ENCODE measurements at places on chromosomes 7 and 10.

DNA sequence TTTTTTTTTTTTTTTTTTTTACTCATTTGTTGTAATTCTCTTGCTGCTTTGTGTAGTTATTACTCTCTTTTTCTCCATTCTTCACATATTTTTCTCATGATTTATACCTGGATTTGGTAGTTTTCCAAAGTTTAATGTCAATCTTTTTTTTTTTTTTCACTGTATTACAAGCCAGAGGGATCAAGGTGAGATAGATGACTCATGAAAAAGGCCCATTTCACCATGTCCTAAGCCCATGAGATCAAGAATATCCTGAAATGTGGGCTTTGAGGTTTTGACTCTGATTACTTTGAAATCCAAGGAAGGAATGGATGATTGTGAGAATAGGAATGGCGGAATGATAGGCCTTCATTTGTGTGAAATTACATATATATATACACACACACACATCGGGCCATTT lies 31.1 kb downstream of the TAX1BP1 start:
- DNase-seq, result no peak

DNA sequence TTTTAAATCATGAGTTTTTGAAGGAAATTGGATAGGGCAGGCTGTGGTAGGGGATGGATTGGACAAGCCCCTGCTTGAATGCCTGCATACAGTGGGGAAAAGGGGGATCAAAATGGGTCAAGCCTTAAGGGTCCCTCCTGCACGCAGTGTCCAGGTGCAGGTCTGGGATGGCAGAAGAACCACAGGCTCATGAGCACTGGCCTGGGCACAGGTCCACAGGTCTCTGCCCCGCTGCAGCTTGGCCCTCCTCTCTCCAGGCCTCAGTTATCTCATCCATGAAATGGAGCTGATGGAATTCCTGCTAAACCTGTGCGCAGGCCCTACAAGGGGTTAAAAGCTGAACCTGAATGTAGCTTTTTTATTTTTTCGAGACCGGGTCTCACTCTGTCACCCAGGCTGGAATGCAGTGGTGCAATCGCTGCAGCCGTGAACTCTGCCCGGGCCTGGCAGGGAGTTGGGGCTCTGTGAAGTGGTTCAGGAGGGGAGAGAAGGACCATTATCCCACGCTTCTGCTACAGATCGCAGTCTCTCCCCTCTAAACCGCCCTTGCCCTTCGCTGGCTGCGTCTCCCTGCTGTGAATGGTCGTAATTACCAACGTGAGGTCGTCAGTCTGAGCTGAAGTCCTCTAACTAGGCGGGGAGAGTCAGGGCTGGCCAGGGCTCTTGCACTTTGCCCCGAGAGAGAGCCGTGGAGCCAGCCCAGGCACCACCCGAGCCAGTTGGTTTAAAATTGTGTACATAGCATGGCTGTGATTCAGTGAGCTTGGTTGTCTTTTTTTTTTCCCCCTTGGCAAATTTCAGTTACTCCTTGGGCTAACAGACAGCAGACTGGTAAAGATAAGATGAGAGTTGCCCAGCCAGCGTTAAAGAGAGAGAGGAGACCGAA lies 77.5 kb upstream of the GTF2I start:
- DNase-seq, result no peak

- no peak for DNase-seq
These were observed 56.0 kb downstream of the ATOH7 start for GRCh38 chr10:68175949-68176348.

GRCh38 chr10:110742801-110743200 lies 98.7 kb downstream of the RBM20 start:
- no peak for DNase-seq

DNA sequence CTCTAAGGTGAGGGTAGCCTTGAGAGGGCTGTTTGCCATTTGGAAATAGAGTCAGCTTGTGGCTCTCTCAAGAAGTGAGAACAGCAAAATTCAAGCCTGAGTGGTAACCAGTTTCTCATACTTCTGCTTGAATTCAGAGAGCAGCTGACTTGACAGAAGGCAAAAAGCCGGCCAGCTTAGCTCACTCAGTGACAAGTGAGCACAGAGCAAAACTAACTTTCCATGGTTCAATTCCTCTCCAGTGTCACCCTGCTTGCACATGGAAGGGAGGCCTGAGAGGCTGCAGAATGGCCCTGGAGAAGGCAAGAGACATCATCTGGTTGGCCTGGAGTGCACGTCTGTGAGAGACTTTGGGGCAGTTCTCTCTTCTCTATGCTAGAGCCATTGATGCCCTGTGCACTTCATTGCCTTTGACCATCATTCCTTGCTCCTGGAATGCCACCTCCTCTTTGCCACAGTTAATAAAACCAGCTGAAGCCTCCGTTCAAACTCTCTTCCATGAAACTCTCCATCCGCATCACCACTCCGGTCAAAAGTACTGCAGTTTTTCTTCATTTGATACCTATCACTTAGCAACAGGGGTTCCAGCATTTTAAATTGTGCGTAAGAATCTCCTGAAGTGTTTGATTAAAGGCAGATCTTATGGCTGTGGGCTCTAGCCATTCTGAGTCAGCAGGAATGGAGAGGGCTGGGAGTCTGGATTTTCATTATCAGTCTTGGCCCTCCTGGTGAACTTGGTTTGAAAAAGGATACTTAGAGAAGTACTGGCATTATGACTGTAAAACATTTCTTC lies 69.8 kb upstream of the PIK3CG start:
- DNase-seq, result no peak

DNA sequence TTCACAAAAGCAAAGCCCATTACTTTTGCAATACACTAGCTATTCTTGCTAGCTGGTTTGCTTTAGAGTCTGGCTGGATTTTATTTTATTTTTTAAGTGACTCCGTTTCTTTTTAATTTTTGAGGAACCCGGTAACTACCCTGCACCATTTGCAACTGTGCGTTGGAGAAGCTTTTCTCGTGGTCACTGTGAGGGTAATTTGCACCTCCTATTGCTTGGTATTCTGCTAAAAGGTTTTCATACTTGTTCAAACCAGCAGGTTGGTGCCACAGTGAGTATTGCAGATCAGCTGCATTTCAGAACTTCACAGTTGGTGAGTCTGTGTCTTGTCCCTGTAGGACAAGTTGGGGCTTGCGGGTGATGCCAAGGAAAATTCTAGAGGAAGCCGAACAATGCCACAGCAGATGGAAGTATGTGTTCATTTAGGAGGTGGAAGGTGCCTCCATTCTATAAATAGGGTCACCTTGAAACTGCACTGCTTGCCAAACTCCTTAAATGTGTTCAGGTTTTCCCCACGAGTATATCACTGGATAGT lies 3.9 kb upstream of the NMT2 start:
- no peak for DNase-seq

GRCh38 chr7:22799633-22800032 lies 23.0 kb downstream of the TOMM7 start:
- DNase-seq, result no peak

DNA sequence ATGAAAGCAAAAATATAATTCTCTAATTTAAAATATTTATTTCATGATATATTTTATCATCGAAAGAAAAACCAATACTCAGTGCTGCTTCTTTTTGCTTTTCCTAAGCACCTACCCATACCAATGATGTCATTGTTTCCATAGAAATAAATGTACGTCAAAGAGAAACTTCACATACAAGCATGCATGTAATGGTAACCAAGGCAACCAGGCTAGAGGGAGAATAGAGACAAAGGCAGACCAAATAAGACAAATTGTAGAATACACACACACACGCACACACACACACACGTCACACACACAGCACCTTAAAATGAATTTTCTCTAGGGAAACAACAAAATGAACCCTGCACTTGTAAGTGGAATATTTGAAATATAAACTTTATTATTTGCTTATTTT lies 75.5 kb downstream of the MACC1 start:
- DNase-seq, result no peak

DNA sequence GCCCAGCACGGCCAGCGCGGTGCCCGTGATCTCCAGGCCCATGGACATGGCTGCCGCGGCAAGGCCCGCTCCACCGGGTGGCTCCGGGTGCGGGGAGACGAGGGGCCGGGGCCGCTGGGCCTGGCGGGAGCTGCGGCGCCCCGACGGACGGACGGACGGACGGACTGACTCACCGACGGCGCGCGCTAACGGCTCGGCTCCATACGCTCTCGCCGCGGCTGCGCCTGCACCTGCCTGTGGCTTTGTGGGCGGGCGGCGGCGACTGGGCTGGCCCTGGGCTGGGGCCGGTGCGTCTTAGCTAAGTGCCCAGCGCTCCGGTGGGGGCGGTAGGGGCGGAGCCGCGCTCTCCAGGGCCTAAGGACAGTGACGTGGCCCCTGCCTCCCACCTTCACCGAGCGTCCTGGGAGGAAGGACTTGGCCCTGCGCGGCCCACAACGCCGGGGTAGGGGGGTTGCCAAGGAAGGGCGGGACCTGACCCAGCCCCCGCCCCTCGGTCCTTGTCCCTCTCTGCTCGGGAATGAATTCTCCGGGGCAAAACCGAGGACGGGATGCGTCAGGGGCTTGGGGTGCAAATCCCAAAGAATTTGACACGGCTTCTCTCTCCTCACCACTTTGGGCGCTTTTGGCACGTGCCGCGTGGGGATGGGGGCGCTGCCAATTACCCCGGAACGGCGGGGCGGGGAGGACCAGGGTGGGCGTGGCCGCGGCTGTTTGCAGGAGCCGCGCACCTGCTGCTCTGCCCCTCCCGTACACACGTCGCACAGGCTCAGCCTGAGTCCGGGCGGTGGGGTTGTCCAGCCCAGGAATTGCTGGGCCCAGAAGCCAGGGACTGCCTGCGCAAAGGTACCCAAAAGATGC lies at the start of gene CLDN3:
CLDN3 (minus strand) TSS at position 269 of the 858 bp plus-strand sequence; CDS start at position 48, 221 bp downstream.
- no peak for DNase-seq

GRCh38 chr7:46452561-46453135 lies 531.6 kb upstream of the IGFBP3 start:
- DNase-seq, result no peak

- no peak for DNase-seq
These were observed 7.9 kb downstream of the GPRIN2 start for GRCh38 chr10:46548498-46549090.

DNA sequence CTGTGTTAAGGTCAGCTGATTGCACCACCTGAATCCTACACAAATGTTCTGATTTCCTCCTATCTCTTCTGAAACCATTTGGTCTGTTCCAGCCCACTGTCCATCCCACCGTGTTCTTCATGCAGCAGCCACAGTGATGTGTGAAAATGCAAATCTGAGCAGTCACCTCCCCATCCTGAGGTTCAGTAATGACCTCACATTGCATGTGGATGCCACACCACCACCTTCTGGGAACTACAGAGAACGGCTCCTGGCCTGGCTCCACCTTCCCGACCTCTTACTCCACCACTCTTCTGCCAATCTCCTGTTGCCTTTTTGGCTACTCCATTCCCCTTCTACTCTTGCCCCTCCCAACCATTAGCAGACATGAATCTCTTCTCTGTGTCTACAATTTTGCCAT lies 244.4 kb downstream of the TNS3 start:
- DNase-seq, result no peak

- no peak for DNase-seq
These were observed 1061.2 kb downstream of the KCNMA1 start for GRCh38 chr10:76576276-76576962.

- no peak for DNase-seq
These were observed 309.3 kb downstream of the TCERG1L start for GRCh38 chr10:131002031-131002861.

Data from stimulated activated CD8-positive, alpha-beta memory T cell treated with anti-CD3 and anti-CD28 coated beads, Interleukin-4, amount 100 ng/mL, for 1 hour (primary cell).